ENCODE measurements at places on chromosomes 5 and 9.

- no peak for DNase-seq
Measured at GRCh38 chr5:155258161-155258560, 244.6 kb downstream of the KIF4B start.

- peak; percentile 86 for DNase-seq
Measured at GRCh38 chr5:80231243-80231642, 24.6 kb downstream of the SERINC5 start.

GRCh38 chr5:133509742-133510079 lies 102.6 kb downstream of the FSTL4 start:
- DNase-seq, result no peak

GRCh38 chr5:75043633-75044264 lies 8.6 kb downstream of the GCNT4 start:
- DNase-seq, result no peak

DNA sequence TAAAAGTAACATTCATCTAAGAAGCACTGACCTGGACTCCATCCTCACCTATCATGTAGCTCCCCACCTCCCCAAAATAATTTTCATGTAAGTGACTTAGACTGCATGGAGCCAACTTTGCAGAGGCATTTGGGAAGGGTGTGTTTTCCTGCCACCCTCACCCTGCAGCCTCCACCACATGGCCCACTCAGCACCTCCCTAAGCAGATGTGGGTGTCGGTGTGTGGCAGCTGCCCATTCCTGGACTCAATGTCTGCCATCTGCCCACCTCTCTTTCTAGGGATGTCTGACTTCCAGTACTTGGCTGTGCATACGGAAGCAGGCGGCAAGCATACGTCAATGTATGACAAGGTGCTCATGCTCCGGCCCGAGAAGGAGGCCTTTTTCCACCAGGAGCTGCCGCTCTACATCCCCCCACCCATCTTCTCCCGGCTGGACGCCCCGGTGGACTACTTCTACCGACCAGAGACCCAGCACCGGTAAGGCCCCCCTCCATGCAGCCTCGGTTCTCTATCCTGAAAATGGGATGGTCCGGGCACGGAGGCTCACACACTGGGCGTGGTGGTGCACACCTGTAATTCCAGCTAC lies 12.7 kb downstream of the GTF3C5 start:
- no peak for DNase-seq

DNA sequence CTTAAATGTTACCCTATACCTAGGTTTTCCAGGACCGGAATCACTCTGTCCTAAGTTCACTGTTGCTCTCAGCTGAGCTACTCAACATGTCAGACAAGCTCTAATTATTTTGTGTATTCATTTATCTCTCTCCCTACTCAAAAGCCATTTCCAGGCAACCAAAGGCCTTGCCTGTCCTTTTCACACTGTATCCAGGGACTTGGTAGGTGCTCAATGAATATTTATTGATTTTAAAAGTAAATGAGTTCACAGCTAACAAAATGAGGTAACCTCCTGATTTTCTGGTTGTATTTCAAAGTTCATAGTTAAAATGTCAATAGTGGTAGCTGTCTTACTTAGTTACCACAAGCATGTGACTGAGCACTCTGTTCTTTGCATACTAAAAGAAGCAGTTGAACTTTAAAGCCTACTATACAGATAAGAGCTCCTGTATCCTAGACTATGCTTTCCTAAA lies 522.2 kb downstream of the ACTL7B start:
- DNase-seq, result no peak

GRCh38 chr9:107925749-107926297 lies 436.3 kb upstream of the KLF4 start:
- DNase-seq, result no peak

DNA sequence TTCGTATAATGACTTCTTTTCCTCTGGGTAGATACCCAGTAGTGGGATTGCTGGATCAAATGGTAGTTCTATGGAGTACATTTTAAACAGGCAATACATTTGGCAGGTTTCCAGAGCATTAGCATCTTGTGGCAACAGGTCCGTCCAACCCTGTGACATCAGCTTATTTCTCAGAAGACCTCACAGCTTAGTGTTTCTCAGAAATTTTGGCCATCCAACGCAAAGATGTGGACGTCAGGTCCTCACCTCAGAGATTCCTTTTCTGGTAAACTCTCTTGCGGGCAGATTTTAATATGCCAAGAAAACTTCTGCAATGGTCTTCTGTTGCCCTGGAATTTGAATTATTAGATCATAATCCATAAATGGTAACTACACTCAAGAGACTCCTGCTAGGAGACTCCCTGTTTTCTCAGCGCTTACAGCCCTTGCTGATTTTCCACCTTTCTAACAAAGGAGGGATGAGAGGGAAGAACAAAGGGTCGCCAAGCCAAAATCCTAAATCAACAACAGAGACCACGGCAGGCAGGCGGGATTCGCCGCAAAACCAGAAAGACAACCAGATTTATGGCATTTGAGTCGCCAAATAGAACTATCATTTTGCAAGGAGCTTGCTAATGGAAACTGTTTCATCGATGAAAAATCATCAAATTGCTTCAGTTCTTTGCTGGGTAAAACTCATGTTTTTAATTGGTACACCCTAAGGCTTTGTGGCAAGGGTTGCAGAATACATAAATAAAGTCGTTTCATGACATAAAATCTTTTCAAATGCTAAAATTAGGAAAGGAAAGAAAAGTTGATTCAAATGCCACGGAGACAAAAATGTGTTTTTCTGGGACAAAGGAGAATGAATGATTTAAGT lies 34.1 kb upstream of the PLPP1 start:
- DNase-seq, result peak; percentile 90

- no peak for DNase-seq
Measured at GRCh38 chr9:126666155-126666803, 52.6 kb downstream of the LMX1B start.

GRCh38 chr5:101977729-101978345 lies 318.2 kb downstream of the SLCO4C1 start:
- peak; percentile 44 for DNase-seq

DNA sequence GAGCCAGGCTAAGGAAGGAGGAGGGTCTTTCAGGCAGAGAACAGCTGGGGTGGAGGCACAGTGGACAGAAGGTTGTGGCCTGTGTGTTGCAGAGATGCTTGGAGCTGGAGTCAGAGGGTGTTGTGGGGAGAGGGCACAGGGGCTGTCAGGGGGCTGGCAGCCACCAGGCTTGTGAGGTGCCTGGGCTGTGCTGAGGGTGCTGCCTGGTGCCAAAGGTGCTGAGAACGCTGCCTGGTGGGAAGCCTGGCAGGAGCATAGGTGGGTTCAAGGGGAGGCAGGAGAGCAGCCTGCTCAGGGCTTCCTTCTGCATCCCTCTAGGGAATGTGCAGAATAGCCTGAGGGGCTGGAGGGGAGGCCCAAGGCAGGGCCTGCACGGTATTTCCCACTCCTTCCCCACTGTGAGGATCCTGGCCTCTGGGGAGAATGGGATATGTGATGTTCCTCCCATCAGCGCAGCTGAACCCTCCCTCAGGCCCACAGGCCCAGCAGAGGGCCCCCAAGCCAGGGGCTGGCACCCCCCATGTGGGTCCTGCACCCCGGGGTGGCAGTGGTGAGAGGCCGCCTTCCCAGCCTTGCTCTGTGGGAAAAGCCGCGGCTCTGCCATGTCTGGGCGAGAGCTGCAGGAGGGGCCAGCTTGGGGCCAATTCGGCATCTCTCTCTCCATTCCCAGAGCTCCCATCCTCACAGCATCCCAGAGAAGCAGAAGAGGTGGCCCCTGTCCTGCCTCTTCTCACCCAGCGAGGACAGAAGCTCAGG lies 76.3 kb downstream of the CACNA1B start:
- DNase-seq, result no peak

GRCh38 chr9:69599232-69599971 lies 72.8 kb downstream of the APBA1 start:
- peak; percentile 76 for DNase-seq

DNA sequence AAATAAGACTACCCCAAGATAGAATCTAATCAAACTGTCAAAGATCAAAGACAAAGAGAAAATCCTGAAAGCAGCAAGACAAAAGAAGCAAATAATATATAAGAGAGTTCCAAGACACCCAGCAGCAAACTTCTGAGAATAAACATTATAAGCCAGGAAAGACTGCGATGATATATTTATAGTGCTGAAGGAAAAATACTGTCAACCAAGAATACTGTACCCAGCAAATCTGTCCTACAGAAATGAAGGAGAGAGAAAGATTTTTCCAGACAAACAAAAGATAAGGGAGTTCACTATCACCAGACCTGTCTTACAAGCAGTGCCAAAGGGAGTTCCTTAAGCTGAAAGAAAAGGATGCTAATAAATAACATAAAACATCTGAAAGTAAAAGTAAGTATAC lies 227.4 kb downstream of the DENND1A start:
- DNase-seq, result no peak

DNA sequence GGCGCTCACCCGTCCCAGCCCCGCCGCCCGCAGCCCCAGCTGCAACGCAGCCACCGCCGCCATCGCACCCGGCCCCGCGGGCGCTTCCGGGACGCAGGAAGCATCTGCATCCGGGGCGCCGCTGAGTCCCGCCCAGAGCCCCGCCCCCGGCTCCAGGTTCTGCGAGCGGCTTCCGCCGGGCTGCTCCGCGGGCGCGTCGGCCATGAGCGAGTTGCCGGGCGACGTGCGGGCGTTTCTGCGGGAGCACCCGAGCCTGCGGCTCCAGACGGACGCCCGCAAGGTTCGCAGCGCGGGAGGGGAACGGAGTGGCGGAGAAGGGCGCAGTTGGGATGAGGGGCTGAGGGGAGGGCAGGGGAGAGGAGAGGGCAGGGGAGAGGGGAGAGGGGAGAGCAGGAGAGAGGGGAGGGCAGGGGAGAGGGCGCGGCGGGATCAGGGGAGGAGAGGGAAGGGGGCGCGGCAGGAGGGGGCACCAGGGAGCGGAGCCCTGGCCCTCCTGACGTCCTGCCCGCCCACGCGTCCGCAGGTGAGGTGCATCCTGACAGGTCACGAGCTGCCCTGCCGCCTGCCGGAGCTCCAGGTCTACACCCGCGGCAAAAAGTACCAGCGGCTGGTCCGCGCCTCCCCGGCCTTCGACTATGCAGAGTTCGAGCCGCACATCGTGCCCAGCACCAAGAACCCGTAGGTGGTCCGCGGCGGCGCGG lies at the start of the genes SURF1 and SURF2:
SURF1 (minus strand) TSS at position 97 of the 701 bp plus-strand sequence; CDS start at position 63, 34 bp downstream.
SURF2 (plus strand) TSS at position 160 of the 701 bp plus-strand sequence; CDS start at position 203, 43 bp downstream.
- peak; percentile 61 for DNase-seq

DNA sequence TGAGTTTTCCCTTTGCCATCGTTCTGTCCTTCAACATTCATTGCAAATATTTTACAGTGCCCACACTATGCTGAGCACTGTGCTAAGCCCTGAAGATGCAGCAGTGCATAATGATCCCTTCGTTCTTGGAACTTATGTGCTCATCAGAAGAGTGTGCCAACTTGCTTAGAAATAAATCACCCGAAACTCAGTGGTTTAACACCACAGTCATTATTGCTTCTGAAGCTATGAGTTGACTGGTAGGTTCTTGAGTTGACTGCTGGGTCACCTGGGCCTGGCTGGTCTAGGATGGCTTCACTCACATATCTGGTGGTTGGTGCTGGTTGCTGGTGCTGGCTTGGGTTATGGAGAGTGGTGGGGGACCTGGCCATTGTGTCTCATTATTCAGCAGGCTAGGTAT lies 20.9 kb downstream of the PCSK5 start:
- DNase-seq, result no peak

- no peak for DNase-seq
Measured at GRCh38 chr5:122362361-122362760, 50.3 kb downstream of the SNCAIP start.
